Stimulated activated CD4-positive, alpha-beta T cell treated with anti-CD3 and anti-CD28 coated beads, Interleukin-15, amount 100 ng/mL, for 1 hour (primary cell): ENCODE measurements at places on chromosomes 2 and 18.

DNA sequence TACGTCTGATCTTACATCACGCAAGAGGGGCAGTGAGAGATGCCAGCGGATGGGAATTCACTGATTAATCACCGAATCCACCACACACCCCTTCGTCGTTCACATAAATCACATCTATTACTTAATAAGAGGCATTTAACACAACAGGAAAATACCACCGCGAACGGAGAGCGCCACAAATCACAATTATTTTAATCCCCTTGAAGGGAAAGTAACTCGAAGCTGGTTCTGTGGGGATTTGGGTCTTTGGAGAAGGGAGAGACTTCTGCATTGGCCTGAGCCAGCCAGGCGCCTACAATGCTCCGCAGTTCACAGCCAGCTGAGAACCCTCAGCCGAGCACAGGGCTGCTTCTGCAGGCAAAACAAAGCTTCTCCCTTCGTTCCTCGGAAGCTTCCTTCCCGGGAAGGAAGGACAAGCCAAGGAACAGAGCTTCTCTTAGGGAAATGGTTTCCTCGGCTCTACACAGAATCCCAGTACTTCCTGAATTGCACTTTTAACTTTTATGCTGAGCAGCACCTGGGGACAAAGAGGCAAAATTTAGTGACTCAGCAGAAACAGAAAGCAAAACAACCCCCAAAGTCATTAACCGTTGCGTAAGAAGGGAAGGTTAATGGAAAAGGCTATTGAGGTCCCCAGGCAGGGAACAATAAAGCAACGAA is at the start of gene LRP1B:
LRP1B (minus strand) TSS at position 7 of the 660 bp plus-strand sequence. CDS start 287 bp downstream, outside the sequence.
- no peak for DNase-seq

- DNase-seq: no peak
These were observed 298.4 kb downstream of the EXOC6B start for GRCh38 chr2:72527424-72527823.

DNA sequence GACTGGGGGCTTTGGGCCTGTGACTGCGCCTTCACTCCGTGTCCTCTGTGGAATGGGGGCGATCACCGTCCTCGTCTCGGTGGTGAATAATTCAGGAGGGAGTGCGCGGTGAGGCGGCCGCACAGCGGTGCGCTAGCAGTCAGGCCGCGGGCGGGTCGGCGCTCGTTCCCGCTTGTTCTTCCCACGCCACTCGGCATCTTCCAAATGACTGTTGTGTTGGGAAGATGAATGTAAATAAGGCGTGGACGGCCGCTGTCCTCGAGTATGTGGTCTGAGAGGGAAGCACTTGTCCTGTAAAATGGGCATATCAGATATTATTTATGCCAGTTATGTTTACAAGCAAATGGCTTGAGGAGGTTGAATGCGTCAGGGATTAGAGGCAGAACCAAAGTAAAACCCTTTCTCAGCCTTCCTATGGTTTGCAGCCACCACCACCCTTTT is 608 bp upstream of the VPS4B start:
- no peak for DNase-seq

DNA sequence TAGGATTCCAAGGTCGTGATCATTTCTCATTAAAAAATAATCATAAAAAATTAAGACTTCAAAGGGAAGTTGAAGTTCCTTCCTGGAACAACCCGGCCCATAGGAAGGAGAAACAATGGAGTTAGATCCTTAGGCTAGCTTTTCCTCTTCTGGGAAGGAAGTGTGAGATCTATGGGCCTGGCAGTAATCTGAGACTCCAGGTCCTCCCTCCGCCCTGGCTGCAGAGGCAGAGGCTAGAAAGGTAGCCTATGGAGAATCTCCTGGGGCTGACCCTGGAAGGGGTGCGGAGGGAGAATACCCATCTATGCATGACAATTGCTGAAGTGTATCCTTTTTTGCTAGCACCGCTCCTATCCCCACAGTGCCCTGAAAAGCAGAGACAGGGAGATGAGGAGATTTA is 37.9 kb downstream of the TRIB2 start:
- DNase-seq: no peak

DNA sequence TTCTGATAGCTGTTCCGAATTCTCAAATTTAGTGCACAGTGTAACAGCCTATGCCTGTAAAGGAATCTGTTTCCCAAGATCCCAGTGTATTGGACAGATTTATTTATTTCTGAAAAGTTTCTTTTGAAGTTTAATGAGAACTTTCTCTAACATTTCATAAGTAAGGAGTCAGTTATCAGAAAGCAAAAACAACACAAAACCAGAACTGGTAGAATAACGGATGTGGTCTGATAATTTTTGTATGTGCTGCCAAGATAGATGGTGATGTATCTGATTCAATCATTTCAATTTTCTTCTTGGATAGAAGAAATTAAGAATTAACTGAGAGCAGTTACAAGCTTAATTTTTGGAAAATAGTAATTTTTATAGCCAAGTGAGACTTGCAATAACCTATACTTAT is 374.3 kb downstream of the SOCS6 start:
- no peak for DNase-seq

- DNase-seq: no peak
These were observed 327.9 kb downstream of the LPIN1 start for GRCh38 chr2:12074126-12074844.

DNA sequence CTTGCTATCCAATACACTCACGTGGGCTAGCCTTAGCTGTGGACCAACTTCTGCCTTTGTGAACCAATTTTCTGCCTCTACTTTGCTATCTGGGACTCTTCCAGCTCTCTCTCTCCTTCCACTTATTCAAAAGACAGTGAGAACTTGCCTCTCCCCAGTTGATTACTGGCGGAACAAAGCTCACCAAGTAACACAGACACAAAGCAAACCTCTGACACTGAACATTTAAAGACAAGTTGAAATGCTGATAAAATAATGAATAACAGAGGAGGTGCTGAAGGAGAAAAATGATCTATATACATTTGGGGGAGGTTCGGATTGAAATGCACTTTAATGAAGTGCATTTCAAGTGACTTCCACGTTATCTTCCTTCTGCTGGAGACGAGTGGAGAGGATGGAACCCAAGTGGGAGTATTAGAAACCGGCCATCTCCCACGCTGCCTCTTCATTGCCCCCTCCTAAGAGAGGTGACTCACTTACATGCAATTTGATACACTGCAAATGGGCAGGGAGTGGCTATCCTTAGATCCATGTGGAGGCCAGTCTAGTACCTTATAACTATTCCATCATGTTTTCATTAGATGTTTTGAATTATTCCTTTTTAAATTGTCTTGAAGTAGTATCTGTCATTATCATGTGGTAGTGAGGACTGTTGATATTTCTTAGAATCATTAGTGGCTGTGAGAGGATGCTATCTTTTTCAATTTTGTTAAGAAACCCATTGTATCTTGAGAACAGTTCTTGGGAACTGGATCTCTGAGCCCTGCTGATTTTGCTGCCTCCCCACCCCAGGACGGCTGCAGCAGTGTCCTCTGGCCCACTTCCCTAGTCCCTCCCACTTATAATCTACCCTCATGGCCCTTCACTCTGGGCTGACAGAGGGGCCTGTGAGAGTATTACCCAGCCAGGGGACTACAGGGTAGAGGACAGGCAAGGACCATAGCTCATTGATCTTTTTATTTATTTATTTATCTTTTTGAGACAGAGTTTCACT is 6.0 kb upstream of the GLI2 start:
- no peak for DNase-seq

DNA sequence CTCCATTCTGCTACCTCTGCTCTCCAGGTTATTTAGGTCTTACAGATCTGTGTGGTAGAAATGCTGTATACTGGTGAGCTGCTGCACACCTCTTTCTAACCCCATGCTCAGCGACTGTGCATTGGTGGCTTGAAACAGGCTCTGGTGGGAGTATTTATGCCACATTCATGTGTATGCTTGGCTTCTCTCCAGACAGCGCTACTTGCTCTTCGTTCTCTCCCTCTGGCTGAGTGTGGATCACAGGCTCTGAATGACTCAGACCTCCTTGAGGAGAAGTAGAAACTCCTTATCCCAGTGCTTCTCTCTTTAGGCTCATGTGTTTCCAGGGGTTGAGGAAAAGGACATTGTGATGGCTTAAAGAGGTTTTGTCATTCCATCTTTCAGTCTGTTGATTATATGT is 54.9 kb downstream of the FHOD3 start:
- no peak for DNase-seq

GRCh38 chr18:23756590-23757436 is 67.6 kb downstream of the LAMA3 start:
- no peak for DNase-seq

- DNase-seq: peak; percentile 1
These were observed 3.4 kb downstream of the HS6ST1 start for GRCh38 chr2:128315122-128315828.

DNA sequence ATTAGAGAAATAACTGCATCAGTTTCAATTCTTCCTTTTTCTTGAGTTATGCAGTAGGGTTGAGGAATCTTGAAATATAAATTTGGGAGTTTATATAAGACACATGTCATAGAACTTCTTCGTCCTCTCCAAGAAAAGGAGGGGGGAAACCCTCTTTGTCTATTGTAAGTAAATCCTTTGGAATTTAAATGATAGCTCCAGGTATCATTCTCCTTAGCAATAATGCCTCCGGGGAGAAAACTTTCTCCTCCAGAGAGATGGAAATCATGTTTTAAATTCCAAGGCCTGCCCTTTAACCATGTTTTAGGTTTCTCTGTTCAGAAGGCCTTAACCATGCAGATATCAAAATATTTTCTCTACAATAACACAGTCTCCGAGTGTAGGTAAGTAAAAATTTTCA is 899.7 kb upstream of the GCFC2 start:
- DNase-seq: no peak

DNA sequence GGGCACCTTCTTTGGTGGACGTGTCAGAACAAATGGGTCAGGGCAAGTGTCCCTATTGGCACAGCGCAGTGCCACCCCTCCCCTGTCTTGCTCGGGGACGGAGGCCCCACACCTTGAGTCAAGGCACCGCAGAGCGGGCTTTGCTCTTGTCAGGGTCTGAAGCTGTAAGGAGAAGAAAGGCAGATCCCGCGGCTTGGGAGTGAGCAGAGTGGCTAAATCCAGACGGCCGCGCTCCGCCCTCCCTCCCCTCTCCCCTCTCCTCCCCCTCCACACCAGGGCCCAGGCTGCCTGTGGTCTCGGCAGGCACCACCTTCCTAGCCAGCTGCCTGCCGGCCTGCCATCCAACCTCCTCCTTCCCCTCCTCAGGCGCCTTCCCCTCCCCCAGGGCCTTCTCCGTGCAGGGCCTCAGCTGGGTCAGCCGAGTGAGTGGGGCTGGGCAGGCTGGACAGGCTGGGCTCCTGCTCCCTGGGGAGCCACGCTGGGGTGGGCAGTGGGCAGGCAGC is 25.8 kb downstream of the SPEG start:
- no peak for DNase-seq

DNA sequence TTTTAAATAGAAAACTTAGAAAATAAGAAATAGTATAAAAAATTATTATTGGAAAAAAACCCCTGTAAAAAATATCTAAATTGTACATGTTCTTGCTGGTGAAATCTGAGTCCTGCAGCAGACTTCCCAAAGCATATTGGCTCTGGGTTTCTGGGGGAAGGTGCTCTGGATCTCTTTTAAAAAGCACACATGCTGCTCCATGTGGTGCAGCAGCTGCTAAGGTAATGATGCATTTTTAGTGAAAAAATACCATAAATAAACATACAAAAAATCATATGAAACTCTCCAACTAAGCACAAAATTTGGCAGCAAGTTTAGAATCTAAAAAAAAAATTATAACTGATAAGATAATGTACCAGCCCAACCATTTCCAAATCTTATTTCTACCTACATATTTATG is 216.5 kb downstream of the GPD2 start:
- DNase-seq: no peak

- DNase-seq: no peak
These were observed 91.7 kb downstream of the DTNA start for GRCh38 chr18:34801774-34802173.

- no peak for DNase-seq
These were observed 45.0 kb downstream of the NBEAL1 start for GRCh38 chr2:203059567-203060240.

DNA sequence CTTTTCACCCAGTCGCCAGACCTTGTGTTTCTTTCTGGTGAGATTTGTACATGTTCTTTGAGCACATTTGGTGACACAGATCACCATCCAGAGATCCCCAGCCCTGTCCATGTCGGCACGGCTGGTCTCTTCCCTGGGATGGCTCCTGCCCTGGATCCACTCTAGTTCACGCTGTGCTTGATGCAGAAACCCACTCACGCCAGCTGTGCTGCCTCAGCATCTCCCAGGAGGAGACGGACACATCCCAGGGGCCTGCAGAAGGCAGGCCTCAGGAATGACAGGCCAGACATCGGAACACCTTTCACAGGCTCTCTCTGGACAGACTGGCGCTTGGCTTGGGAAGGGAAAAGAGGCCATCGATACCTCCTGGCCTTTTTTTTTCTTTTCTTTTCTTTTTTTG is 203.6 kb downstream of the ACKR3 start:
- DNase-seq: no peak

DNA sequence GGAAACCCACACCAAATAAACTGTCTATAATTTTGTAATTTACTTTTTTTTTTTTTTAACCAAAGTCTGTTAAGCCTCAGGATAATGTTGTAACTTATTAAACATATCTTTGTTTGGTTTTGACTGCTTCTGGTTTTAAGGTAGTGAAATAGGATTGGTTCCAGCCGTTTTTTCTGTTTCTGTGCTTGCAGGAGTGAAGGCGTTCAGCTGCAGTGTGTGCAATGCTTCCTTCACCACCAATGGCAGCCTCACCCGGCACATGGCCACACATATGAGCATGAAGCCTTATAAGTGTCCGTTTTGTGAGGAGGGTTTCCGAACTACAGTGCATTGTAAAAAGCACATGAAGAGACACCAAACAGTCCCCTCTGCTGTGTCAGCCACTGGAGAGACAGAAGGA is 93.1 kb downstream of the ZNF236 start:
- no peak for DNase-seq

DNA sequence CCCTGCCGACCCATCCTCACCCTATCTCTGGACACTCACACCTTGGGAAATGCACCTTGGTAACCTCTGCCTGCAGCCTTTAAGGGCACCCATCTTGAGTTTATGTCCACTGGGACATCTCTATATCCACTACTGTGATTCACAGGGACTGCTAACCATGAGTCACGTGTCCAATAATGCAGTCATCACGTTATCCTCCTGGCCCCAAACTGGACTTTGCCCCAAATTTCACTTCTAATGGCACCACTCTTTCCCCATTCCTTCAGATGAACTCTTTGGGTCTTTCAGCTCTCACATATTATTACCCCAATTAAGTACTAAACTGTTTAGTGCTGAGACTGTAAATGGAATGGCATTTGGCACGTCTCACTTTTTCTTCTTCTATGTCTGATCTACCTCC is 71.2 kb upstream of the TMEM200C start:
- no peak for DNase-seq

- no peak for DNase-seq
These were observed 22.4 kb upstream of the TOGARAM2 start for GRCh38 chr2:28958689-28959088.

GRCh38 chr2:16862471-16862870 is 196.8 kb upstream of the CYRIA start:
- DNase-seq: no peak
